Activated naive CD4-positive, alpha-beta T cell (primary cell): ENCODE measurements at places on chromosomes 6 and 20.

GRCh38 chr6:149075616-149076354 lies 241.7 kb upstream of the TAB2 start:
- no peak for DNase-seq

DNA sequence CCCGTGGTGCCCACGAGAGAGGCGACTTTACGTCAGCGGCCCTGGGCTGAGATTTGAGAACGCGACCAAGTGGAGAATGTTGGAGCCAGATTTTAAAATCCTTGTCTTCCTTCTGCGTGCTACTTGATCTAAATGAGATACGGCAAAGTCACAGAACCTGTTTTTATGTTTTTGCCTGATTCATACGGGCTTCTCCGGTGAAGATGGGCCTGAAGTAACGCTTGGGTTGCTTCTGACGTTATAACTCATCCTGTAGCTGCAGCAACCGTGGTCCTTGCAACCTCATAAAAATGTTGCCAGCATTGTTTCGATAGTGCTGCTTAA lies 462 bp upstream of the SLC35B3 start:
- no peak for DNase-seq

DNA sequence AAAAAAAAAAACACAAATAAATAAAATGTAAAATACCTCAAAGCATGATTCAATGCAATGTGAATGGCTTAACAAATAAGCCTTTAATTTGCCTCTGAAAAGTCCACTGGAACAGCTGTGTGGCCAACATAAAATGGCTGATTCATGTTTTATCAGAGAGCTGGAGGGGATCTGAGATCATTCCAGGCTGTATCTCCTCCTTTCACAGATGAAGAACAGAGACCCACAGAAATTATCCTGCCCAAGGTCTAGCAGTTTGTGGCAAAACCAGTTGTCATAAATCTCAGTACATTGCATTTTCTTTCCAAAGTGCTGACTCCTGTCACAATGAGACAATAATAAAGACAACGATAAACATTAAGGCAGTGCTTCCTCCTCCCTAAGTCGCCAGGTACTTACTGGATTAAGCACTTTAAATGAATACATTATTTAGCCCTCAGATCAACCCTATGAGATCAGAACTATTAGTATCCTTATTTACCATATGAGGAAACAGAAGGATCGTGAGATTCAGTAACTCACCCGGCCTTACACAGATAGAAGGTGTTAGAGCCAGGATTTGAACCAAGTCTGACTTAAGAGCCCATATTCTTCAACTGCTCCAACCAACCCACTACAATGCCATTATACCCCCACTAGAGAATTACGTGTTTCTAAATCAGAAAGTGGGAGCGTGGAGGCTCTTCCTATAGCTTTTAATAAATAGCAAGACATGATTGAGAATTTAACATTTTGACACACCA lies 118.3 kb downstream of the KIF13A start:
- no peak for DNase-seq

GRCh38 chr20:15098351-15098750 lies 760.9 kb upstream of the FLRT3 start:
- DNase-seq = no peak

DNA sequence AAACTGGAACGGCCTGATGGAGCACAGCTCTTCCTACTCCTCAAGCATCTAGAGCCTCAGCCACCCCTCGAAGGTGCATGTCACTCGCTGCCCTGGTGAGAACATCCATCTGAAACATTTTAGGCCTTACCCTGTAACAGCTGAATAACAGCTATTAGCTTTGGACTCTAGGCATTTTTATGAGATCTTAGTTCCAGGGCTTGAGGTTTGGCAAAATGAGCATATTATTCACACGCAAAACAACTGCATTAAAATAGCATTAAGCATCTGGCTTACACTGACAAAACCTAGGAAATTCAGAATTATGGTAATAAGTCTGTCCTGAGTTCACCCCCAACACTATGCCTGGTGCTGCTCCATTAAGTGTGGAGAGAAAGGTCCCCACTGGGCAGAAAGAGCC lies 56.1 kb downstream of the ADAT2 start:
- DNase-seq = no peak

DNA sequence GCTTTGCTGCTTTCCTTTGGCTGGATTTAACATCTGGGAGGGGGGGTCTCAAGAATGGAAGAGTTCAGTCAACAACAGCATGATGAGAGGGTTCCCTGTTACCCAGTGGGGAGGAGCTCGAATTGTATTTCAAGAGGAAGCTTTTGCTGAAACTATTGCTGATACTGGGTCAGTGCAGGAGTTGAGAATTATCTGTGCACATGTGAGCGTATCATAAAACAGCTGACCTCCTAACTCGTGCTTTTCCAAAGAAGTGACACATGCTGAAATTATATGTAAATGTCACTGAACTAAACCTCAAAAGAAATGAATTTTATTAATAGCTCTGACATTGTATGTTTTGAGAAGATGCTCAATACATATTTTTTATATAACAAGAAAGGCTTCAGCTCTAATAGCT lies 96.3 kb downstream of the PHF3 start:
- DNase-seq = no peak

DNA sequence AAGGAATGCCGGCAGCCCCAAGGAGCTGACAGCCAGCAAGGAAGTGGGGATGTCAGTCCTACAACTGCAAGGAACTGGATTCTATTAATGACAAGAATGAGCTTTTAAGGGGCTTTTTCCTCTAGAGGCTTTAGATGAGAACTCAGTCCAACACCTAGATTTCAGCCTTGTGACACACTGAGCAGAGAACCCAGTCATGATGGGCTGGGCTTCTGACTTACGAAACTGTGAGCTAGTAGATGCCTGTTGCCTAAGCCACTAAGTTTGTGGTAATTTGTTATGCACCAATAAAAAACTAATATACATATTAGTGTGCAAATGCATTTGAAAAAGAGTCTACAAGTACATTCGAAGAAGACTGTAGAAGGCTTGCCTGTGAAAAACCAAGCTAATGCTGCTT lies 263.3 kb downstream of the SOX4 start:
- DNase-seq = no peak

GRCh38 chr6:158194487-158195280 lies 26.5 kb downstream of the GTF2H5 start:
- no peak for DNase-seq

DNA sequence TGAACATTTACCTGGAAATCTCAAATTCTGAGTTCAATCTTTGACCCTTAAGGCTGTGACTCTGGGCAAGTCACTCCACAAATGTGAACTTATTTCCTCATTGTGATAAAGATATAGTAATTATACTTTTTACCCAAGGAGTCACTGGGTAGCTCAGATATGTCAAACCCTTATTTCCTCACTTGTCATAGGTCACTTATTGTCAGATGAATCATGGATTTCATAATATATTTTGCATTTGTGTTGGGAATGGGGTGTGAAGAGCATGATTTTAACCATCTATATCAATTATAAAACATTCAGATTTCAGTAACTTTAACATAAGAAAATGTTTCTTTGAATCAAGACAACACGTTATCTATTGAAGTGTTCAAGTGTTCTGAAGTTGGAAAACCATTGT lies 3.7 kb upstream of the CARMIL1 start:
- no peak for DNase-seq

DNA sequence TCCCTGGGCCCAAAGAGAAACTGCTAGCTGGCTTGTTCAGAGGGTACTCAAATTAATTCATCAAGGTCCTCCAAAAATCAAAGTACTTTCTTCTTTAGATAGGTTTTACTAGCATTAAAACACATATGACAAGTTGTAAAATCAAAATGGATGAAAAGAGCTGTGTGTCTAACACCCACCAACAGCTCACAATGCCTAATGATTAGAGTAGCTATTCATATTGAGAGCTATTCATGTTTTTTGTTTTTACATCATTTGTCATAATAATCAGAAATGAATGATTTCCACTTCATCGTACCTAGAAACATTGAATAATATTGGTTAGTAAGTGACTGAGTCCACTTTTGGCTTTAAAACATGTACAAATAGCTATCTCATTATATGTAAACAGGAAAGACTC lies 289.9 kb upstream of the RUNX2 start:
- no peak for DNase-seq

DNA sequence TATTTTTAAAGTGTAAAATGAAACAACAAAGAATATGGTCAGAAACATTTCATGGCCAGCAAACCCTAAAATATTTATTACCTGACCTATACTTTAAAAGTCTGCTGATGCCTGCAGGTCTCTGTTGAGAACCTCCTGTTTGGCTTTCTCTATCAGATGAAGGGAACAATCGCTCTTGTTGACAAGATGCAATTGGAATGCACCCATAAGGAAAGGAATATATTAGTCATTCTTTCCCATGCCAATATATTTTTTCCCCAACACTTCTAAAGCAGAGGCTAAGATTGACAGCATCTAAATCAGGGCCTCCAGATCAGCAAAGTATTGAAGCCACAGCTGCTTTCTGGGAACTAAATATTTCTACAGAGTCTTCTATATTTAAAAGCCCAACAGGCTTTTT lies 897.8 kb downstream of the EPHA7 start:
- no peak for DNase-seq

- DNase-seq = no peak
Observed at GRCh38 chr6:75815756-75816155, 66.7 kb downstream of the MYO6 start.

DNA sequence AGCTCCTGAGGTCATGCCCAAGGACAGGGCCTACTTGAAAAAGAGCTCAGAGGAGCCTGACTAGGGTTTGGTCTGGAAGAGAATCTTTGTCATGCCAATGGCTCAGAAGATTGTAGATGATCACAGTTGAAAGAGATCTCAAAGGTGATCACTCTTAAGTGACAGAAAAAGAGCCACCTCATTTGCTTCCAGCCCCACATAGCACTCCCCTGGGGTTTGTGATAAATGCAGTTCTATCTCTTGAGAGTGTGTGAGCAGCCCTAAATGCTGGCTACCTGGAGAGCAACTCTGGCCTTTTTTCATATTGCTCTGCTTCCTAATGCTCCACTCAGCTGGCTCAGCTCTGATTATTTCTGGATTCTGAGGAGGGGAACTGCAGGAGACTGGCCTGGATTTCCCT lies 39.3 kb downstream of the KLHL32 start:
- no peak for DNase-seq

DNA sequence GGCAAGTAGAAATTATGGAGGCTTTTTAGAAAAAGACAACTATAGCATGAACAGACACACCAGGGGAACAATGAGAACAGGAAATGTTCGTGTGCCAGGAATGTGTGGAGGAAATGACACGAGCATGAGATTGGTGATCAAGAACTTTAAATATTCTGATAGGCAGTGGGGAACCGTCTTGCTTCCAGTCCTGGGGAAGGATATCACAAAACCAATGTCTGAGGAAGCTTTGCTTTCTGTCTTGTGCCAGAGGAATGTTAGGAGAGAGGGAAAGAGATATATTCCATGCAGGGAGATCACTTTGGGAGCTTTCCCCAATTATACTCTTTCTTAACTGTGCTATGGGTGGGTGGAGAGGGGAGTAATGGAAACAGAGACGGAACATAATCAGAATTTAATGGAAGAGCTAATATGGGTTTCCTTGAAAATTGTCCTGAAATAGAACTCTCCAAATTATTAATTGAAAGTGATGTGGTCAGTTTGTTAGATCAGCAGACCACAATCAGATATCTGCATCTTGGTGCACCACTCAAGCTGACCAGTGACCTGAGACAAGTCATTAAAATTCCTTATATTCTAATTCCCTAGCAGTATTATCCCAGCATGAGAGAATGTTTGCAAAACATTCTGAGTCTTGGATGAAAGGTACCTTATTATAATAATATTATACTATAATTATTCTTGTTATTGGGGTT lies 178.2 kb downstream of the SOX4 start:
- DNase-seq = no peak

DNA sequence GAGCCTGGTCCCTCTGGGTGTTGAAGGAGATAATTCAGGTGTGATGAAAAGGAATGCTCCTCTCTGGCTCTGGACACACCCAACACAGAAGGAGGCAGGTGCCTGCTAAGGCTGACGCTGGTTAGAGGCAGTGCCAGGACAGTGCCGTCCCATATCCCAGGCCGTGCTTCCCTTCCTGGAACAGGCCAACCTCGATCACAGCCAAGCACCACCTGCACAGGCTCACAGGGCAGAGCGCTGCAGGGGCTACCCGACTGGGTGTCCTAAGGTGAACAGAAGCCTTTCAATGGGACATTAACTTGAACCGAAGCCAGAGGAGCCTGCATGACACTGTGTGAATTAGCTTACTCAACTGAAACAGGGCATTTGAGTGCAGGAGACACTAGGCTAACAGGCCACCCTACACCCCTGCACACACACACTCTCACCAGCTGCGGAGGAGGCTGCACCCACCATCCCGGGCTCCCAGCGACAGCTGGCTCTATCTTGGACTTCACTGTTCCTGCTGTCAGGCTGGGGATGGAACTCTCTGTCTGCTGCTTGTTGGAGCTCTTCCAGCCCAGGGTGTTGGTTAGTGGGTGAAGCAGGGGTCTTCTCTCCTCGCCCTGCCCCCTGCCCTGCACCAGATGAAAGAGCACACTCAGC lies 347.2 kb downstream of the TAF4 start:
- DNase-seq = no peak

GRCh38 chr20:17749978-17750721 lies 50.4 kb downstream of the BANF2 start:
- no peak for DNase-seq

GRCh38 chr6:131519670-131520436 lies 53.2 kb upstream of the ARG1 start:
- DNase-seq = no peak

DNA sequence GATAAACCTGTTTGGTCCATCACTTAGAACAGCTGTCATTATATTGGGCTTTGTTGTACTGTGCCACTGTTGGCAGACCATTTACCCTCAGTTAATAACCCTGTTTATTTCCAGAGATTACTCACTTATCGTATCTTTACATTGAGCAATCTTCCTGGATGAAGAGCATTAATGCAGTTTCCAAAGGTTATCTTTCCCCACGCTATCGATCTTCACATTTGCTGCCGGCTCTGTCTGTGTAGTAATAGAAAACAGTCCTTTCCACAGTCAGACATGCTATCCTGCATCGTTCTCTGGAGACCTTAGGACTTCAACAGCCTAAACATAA lies 27.4 kb downstream of the GHRH start:
- no peak for DNase-seq

DNA sequence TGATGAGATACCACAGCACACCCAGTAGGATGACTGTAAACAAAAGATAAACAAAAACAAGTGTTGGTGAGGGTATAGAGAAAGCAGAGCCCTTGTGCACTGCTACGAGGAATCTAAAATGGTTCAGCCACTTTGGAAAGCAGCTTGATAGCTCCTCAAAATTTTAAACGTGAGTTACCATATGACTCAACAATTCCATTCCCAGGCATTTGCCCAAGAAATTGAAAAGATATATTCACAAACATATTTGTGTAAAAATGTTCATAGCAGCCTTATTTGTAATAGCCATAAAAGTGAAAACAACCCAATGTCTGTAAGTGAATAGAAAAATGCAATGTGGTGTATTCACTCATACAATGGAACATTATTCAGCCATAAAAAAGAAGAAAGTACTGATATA lies 141.0 kb upstream of the BTBD3 start:
- no peak for DNase-seq

- no peak for DNase-seq
Observed at GRCh38 chr6:382883-383810, 8.4 kb upstream of the IRF4 start.

- no peak for DNase-seq
Observed at GRCh38 chr6:158333094-158333493, 20.8 kb downstream of the TULP4 start.

- no peak for DNase-seq
Observed at GRCh38 chr6:109036574-109037294, 57.9 kb downstream of the SESN1 start.

GRCh38 chr20:62944746-62945145 lies 6.8 kb downstream of the GID8 start:
- DNase-seq = no peak
